BJ (cell line): ENCODE measurements at places on chromosomes 16 and 17.

DNA sequence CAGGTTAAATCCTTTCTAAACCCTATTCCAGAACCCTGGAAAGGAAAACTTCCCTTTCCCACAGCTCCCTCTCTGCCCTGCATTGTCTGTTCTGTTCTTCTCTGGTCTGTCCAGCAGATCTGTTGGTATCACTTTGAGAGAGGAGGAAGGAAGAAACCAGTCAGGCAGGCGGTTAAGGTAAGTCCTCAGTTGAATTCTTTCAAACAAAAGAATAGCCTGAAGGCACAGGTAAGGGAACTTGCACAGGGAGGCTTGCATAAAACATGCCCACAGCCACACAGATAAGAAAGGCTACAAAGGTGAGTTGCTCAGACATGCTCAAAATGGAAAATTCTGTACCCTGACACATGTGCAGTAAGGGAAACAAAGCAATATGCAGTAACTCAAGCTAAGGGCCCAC is 595.7 kb upstream of the CDH5 start:
- no peak for DNase-seq

DNA sequence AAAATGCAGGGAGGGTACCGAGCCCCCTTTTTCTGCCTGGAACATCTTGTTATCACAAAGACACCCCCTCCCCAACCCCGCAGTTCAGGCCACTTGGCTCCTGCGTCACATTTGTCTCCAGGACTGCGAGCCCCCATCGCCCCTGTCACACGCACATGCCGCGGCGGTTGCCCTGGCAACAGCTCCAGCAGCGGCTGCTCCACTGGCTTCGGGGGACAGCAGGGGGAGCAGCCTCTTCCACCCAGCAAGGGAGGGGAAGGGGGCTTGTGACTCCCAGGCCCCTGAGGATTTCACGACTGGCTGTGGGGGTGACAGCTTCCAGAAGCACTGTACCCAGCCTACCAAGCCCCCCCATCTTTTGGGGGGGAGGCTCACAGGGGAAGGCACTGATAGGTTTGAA is 2.6 kb downstream of the BAIAP3 start:
- no peak for DNase-seq

GRCh38 chr16:58451945-58452401 is 48.0 kb upstream of the NDRG4 start:
- no peak for DNase-seq

DNA sequence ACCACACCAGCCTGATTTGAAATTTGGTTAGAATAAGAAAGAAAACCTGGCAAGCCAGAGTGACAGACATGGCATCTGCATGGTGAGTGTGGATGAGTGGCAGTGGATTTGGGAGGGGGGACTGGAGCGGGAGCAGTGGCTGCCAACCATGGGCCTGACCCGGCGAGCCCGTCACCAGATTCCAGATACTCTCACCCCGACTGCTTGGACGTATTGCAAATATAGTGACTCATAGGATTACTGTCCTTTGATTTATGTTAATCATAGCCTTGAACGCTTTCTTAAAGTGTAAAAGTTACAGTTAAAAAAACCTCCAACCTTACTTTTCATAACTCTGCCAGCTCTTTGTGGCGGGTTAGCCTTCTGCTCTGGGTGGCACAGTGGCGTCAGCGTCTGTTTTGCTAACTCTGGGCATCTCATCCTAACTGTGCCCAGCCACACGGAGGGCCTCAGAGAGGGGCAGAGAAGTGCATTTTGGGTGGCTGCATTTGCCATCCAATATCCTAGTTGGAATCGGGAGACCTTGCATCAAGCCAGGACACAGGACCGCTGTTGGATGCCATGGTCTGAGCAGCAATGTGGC is 26.8 kb upstream of the FOXK2 start:
- no peak for DNase-seq

- no peak for DNase-seq
Measured at GRCh38 chr16:67173808-67174705, 3.7 kb downstream of the NOL3 start.

DNA sequence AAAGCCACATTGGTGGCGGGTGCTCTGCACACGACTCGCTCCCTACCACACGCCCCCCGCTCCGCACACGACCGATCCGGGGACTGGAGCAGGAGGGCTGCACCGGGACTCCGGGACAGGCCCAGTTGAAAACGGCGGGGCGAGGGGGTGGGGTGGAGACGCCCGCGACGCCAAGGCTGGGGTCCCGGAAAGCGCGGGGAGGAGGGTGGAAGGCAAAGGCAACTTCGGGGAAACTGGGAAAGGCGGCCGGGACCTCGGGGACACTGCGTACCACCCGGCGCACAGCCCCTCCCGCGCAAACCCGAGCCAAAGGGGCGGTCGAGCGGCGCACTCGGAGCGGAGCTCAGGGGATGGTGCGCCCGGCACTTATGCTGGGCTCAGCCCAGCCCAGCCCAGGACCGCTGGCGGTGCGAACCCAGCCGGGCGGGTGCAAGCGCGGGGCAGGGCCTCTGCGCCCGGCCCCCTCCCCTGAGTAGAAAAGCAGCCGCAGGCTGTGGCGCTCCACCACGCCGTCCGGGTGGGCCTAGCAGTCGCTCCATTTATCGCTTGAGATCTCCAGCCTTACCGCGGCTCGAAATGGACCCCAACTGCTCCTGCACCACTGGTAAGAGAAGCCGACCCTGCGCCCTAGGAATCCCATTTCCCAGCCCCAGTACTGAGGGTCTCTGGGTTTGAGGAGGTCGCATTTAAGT is at the start of gene MT1M:
TSS of gene MT1M (plus strand) at position 504 of the 692 bp plus-strand sequence. CDS start at position 577, 73 bp downstream.
- DNase-seq: no peak

- DNase-seq: no peak
Measured at GRCh38 chr16:50309527-50310307, 43.4 kb downstream of the ADCY7 start.

DNA sequence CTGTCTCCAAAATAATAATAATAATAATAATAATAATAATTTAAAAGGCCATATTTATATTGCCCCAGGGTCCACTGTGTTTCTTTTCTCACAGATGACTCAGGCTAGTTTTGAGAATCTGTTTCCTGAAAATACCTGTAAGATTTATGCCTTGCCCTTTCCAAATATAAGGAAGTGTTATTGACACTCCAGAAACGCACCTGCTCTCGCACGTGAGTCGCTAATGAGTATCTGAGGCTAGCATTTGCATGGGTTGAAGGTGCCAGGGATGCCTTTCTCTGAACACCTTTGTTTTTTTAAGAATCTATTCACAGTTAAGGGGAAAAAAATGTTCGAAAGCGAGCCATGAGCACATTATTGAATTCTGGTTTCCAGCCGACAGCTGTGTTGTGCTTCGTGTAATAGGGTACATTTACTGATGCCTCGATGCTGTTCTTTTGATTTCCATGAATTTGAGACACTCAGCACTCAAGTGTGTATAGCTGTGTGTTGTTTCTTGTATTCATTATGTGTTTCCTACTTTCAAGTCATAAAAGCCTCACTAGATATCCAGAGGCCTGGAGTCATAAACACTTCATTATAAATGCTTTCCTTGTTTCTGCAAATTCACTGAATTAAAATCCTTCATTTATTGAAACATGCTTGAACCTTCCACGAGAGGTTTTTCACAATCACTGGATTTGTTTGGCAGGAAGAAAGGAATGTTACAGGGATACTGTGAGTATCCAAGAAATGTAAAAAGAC is 45.0 kb upstream of the NOL11 start:
- DNase-seq: no peak

- DNase-seq: no peak
Measured at GRCh38 chr17:78918979-78919378, 6.2 kb downstream of the TIMP2 start.

- no peak for DNase-seq
Measured at GRCh38 chr16:74075393-74075792, 221.2 kb upstream of the PSMD7 start.

- DNase-seq: no peak
Measured at GRCh38 chr17:10170233-10170632, 28.2 kb downstream of the GAS7 start.

- DNase-seq: peak; percentile 59
Measured at GRCh38 chr16:14399378-14400284, 230.4 kb downstream of the PARN start.

GRCh38 chr17:51860954-51861561 is 297.5 kb downstream of the CA10 start:
- no peak for DNase-seq

DNA sequence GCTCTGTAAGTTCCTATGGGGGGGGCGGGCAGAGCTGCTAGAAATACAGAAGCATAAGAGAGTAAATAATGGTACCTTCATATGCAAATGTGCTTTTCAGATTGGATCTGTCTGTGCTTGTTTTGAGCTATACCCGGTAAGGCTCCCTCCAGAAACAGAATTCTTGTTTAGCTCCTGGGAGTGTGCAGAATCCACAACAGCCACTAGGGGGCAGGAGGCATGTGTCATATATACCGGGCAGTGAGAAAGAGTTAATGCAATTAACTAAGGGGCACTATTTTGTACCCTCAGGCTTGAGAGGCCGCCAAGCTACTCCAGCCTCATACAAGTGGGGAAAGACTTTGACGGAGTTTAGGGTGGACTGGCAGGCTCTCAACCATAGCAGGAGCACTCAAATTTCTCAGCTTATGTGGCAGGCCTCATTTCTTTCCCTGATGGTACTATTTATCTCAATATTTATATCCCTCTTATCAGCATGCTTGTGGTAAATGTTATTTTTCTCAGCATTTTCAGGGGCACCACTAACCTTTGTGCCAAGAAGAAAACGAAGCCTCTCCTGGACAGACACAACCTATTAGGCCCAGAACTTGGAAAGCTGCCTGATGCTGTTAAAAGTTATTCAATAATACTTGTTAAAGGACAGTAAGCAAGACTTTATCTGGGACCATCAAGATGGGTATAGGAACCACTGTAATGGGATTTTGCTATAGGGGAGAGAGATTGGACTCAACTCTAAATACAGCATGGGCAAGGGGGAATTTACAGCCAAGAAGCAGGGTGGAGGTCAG is 10.7 kb upstream of the CENPV start:
- no peak for DNase-seq

DNA sequence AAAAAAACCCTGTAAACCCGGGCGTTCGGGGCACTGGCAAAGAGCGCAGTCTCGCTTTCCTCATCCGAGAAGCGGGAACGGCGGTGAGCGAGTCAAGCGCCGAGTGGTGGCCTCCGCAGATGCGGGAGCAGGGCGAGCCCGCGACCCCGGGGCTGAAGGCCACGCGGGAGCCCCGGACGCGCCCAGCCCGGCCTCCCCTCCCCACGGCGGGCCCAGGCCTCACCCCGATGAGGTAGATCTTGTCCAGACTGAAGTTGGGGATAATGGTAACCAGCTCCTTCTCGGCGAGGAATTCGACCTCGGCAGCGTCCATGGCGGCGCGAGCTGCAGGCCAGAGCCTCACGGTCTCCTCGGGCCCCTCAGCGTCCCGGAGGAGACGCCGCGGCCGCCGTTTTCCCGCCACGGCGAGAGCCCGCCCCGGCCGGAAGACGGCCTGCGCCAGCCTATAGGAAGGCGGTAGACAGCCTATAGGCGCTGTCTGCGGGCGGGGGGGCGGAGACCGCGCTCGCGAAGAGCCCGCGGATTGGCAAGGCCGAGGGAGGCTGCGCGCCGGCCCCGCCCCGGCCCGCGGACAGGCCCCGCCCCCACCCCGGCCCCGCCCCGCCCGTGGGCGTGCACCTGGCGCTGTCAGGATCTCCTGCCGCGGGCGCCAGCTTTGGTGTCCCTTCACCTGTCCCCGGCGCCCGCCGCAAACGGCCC is at the start of gene GINS2:
TSS of gene GINS2 (minus strand) at position 369 of the 699 bp plus-strand sequence. CDS start at position 313, 56 bp downstream.
- peak; percentile 39 for DNase-seq

DNA sequence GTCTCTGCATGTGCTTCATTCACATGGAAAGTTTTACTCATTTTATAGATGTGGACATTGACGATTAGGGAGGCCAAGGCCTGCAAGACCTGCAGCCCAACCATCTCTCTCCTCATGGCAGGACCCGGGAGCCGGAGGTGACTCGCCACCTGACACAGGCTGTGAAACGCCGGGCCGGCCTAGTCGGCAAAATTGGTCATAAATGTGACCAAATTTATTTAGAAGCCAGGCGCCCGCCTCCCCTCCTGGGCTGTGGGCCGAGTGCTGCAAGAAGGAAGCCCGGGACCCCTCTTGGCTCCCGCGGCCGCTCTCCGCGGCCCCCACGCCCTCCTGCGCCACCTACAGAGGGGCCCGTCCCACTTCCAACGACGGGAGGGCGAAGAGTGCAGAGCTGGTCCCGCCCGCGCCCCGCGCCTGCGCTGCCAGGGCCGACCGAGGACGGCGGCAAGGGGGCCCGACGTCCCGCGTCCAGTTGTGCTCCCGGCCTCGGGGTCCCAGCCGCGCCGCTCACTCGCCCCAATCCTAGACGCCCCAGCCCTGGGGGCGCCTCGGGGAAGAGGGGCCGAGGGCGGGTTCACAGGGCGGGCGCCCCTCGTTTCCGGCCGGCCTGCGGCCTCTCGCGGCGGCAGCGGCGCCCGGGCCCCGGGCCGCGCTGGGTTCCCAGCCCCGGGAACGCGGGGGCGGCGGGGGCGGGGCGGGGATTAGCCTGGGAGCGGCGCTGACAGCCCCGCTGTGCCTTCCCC is 47.5 kb downstream of the WNT3 start:
- no peak for DNase-seq

- no peak for DNase-seq
Measured at GRCh38 chr16:23694644-23695373, 16.1 kb downstream of the PLK1 start.

GRCh38 chr17:9850151-9850550 is 24.4 kb downstream of the GLP2R start:
- no peak for DNase-seq

DNA sequence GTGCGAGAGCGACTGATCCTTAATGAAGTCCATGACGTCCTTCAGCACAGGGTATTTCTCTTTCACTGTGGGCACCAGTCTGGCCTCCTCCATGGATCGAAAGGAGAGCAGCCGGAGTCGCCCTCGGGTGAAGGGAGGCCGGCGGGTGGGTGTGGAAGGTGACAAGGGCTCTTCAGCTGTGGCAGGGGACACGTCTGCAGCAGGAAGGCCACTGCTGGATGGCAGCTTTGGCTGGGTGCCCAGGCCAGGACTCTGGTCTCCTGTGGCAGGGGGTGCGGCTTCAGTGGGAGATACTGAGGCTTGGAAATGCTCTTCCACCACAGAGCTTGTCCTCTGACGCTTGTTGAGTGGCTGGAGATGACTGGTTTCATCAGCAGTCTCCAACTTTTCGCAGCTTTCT is 78.5 kb downstream of the ZZEF1 start:
- no peak for DNase-seq

GRCh38 chr16:81553080-81553813 is 108.6 kb downstream of the CMIP start:
- DNase-seq: no peak

DNA sequence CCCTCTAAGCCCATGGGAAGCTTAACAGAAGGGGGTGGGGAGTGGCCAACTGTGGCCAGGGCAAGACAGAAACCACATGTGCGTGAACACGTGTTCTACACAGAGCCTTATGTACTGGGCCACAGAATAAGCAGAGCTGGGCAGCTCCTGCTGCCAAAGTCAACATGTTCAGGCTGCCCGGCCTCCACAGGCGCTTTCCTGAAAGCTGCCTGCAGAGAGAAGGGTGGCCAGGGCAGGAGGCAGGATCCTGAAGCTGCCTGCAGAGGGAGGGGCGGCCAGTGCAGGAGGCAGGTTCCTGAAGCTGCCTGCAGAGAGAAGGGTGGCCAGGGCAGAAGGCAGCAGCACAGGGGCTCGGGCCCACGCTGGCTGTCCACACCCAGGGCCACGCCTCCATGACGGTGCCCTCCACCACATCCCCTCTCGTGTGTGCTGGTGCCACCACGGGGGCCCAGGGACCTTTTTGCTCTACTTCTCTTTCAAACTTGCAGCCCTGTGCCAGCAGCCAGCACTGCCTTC is 79.5 kb downstream of the ANKRD11 start:
- DNase-seq: peak; percentile 31
